ENCODE measurements at places on chromosomes 7 and 10.
A peak's percentile ranks its signal among the peaks of the same experiment; 100 is the strongest.

DNA sequence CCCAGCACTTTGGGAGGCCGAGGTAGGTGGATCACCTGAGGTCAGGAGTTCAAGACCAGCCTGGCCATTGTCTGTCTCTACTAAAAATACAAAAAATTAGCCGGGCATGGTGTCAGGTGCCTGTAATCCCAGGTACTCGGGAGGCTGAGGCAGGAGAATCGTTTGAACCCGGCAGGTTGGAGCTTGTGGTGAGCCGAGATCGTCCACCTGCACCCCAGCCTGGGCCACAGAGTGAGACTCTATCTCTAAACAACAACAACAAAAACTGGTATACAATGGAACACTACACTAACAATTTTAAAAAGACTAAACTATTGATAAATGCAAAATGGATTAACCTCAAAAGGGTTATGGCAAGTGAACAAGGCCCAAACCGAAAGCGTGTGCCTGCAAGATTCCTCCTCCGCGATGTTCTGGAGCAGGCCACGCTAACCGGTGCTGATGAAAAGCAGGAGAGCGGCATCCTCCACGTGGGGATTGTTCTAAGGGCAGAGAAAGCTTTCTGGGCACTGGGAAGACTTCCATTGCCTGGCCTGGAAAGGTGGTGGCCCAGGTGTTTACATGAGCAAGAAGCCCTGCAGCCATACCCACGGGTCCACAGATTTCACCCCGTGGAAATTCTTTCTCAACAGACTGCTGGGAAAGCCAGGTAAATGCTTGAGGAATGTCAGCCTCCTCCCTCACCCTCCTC is 53.8 kb downstream of the PDGFA start:
- no peak for DNase-seq

DNA sequence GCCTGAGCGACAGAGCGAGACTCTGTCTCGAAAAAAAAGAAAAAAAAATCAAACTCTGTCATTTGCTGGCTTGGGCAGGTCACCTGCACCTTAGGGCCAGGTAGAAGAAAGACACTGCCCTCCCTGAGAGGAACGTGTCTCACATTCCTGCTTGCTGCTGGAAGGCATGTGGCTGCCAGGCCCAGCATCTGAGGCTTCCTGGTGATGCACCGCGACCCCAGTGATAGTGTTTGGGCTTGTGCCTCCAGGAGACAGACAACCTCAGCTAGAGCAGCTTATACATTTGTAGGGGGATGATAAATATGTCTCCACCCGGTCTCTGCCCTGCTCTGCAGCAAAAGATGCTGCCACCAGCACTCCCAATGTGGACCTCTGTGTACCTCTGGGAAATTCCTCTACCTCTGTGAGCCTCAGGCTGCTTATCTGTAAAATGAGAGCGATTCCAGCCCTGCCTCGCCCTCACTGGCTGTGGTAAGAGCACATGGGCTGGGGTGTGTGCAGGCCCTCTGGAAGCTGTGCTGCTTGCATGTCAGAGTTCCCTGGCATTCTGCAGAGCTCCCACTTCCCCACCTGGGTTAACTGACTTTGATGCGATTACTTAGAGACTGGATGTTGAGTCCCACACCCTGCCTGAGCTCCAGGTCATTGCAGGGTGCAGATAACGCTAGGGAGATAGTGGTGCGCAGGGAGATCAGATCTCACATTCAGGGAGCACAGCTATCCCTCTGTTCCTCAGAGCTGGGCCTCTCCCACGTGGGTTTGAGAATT is 19.9 kb downstream of the SLC29A3 start:
- no peak for DNase-seq

DNA sequence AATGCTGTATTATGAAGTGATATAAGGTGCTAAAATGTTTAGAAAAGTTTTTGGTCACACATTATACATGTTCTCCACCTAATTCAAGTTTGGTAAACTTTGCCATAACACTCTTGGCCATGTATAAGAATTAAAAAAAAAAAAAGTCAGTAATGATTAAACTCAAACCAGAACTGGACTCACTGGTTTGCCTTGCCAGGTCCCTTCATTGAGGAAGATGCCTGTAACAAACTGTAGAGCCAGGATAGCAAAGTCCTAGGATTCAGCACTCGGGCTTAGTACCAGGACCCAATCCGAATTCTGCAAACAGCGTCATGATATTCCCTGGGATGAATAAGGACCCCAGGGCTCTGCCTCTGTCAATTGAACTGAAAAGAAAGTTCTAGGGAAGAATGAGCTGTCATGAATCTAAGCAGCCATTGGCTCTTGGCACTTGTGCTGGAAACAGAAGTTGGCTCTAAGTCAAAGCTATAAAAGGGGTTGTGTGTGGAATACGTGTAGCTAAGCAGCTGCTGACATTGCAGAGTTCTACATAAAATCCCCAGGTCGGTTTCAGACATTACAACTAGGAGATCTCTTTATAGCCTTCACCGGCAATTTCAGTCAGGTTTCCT is 216.9 kb downstream of the C7orf25 start:
- DNase-seq: no peak

DNA sequence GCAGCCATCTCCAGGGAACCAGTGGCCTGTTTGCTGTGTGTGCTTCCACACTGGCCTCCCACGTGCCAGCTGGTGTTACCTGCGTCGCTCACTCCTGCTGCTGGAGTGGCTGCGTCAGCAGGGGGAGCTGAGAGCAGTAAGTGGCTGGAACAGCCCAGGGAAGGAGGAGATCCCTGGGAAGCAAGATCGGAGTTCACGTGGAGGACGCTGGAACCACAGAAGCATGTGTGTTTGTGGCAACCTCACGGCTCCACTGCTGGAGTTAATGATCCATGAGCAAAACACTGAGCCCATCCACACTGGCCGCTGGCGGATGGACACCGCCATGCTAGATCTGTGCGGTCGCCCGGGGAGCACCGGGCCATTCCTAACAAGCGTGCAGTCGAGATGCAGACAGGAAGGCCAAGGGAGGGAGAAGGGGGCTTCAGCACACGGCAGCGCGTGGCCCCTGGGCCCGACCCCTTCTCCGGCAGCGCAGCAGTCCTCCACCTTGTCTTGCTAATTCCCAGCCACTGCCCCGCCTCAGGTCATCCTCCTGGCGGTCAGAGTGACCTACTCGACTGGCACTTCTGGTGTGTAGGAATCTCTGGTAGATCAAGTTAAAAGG is 68.5 kb upstream of the EEPD1 start:
- DNase-seq: no peak

DNA sequence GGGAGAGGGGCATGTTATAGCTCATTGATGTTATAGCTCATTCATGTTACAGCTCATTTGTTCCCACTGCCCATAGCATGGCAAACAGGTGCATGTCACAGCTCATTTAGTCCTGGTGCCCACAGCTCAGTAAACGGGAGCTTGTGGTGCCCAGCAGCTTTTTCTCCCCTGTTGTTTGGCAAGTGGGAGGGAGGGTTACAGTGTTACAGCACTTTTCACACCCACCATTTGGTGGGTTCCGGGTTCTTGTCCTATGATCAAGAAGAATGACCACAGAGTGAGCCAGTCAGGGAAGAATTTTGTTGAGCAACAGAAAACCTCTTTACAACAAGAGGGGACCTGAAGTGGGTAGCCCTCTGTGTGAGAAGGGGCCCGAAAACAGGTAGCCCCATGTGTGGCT is 162.8 kb upstream of the CSTF2T start:
- no peak for DNase-seq

GRCh38 chr7:26321435-26321834 is 29.8 kb downstream of the SNX10 start:
- DNase-seq: no peak

- DNase-seq: no peak
Measured at GRCh38 chr10:126670056-126670894, at the start of gene C10orf90. Gene C10orf90, minus strand, starts transcription at chr10:126670693. Its CDS starts 213 bp downstream, at chr10:126670480.

- DNase-seq: no peak
Measured at GRCh38 chr10:116634126-116634975, 13.6 kb downstream of the PNLIPRP2 start.

DNA sequence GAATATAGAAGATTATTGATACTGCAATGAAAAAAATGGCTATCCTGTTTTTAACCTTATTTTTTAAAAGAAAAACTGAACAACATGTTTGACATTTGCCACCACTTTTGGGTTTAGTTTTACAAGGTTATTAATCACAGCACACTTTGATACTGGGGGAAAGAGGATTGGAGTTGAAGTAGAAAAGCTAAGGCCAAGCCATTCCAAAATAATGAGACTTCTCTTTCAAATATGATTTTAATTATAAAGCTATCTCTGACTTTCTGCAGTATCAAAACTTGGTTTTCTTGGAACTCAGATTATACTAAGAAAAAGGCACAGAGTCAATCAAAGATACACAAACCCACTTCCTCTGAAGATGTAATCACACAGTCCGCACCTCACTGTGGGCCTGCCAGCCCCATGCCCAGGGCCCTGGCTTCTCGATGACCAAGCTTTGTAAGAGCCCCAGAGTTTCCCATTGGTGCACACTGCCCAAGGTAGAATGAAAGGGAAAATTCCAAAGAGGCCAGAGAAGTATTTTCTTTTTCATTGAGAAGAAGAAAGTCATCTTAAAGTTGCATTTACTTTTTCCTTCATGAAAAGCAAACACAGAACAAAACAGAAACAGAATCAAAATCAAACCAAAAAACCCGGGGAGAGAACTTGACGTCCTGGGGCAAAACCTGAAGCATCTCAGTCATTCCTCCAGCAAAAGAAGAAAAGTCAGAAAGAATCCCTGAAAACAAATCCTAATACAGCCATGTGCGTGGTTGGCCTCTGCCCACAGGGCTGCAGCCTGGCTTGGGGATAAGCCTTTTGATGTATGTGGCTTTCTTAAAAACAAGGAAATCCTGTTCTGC is 187.7 kb upstream of the KLF6 start:
- no peak for DNase-seq

DNA sequence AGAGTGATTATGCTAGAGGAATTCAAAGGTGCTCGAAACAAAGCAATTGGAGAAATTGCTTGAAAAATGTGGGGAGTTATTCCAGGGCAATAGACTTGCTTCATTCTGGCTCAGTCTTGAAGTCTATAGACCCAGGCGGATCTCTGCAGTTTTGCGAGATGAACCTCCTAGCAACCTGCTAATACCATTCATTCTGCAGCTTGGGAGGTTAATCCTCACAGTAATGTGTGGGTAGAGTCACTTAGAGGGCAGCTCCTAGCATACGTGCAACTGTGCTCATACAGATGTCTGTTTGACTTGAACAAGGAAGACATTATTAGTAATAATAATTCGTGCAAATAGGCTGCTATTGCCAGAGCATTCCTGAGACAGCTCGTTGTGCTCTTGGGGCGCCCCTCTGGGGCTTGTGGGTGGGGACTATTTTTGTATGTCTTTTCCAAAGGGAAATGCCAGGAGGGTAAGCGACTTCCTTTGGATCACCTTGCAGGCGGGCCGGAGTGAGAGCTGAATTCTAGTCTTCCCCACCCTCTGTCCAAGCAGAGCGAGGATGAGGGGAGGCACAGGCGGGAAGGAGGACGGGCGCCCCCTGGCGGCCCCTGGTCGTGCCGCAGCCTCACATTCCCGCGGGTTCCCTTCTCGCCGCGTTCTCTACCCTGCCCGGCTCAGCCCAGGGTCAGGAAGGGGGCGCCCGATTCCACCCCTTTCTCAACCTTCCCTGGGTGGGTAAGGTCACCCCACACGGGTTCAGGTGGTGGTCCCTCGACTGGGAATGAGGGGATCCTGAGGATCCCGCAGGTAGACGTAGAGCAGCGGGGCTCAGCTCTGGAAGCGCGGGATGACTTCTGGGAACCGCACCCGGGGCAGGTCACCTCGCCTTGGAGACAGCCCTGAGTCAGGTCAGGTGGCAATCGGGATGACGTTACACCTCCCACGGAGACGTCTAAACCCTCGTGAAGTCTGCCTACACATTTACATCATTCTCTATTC is 241.5 kb downstream of the PHTF2 start:
- DNase-seq: peak; percentile 58

DNA sequence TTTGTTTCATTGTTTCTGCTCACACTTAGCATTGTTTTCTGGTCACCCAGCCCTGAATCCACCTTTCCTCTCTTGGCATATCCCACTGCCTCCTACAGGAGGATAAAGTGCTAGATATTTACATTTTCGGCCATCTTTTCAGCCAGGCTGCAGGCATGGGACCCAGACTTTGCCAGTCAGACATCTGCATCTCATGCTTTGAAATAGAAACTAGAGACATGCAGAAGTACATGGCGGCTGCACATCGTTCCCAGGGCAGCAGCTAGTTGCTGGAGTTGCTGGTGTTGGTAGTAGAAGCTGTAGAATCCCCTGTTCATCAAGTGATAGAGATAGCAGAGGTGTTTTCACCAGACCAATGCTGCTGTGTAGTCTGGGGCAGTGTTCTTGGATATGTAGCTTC is 18.7 kb downstream of the STAMBPL1 start:
- DNase-seq: peak; percentile 72

DNA sequence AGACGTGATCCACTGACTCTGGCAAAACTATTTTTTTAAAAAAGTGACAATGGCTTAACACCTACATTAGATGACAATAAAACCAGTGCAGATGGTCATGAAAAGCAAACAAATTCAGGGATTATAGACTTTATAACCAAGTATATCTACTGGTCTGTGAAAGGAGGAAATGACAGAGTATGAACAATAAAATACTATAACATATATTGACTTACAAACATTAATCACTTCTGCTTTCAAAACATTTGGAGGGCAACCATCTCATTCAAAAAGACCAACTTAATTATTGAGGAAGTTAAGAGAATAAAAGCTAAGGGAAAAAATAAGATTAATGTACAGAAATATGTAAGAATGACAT is 34.8 kb downstream of the JMJD1C start:
- no peak for DNase-seq

GRCh38 chr10:111151595-111152307 is 74.9 kb downstream of the ADRA2A start:
- no peak for DNase-seq

GRCh38 chr10:17943033-17943745 is 8.5 kb upstream of the SLC39A12 start:
- DNase-seq: no peak

DNA sequence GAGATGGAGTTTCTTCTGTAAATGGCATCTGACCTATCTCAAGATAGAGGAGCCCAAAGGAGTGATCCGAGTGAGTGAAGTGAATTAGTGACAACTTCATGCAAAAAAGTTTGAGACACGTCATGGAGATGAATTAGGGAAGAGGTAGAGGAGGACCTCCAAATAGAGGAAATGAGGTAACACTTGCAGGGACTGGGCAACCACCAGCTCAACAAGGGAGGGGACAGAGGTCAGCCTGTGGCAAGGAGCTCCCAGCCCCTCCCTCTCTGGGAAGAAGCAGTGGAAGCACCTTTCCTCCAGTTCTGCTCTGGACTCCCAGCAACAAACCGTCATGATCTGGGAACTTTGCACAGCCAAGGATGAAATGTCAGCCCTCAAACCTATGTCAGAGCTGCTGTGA is 83.5 kb upstream of the IKZF1 start:
- no peak for DNase-seq

DNA sequence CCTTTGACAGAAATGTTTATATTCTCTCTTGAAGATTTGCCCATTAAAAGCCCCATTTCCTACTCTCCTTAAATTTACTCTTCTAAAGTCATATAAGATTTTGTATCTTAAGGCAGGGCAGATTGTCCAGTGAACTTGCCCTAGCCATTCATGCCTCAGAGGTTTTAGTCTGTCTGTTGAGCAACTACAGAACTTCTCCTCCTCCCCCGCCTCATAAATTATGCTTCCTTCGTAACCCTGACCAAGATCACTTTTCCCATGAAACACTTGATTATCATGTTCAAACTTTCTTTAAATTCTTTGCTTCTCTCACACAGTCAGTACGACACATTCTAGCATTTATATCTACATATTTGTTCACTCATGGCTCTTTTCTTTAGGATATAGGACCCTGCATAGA is 621.3 kb downstream of the ANKRD7 start:
- DNase-seq: no peak

Data from GM12865 (cell line).